Vagina (tissue), 2 donors: ENCODE measurements at places on chromosomes 6 and 20. TPM values are rescaled to one million over a fixed set of nuclear protein-coding genes. Genes with fewer than 3 reads are reported as not detected.

- DNase-seq: no peak
Measured at GRCh38 chr6:81450180-81450579, 302.3 kb downstream of the TENT5A start.

DNA sequence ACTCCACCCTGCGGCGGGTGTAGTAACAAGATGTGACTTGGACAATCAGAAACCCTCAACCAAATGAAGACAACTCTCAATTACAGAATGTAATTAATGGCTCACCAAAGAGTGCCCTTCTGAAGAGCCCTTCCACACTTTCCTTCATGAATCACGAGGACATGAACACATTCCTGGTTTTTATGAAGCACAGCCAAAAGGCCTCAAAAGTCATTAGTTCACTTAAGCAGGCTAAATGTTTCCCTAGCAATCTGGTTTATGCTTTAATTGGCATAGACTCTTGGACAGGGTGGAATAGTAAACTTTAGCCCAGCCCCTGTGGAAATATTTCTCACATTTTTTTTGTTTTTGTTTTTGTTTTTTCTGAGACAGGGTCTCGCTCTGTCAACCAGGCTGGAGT lies 20.5 kb downstream of the CPNE5 start:
- DNase-seq: no peak

NKX2-2 gene
- not detected for total RNA-seq

LGSN gene
- total RNA-seq: not detected

- no peak for DNase-seq
Measured at GRCh38 chr20:61295249-61295648, 43.2 kb downstream of the CDH4 start.

DNA sequence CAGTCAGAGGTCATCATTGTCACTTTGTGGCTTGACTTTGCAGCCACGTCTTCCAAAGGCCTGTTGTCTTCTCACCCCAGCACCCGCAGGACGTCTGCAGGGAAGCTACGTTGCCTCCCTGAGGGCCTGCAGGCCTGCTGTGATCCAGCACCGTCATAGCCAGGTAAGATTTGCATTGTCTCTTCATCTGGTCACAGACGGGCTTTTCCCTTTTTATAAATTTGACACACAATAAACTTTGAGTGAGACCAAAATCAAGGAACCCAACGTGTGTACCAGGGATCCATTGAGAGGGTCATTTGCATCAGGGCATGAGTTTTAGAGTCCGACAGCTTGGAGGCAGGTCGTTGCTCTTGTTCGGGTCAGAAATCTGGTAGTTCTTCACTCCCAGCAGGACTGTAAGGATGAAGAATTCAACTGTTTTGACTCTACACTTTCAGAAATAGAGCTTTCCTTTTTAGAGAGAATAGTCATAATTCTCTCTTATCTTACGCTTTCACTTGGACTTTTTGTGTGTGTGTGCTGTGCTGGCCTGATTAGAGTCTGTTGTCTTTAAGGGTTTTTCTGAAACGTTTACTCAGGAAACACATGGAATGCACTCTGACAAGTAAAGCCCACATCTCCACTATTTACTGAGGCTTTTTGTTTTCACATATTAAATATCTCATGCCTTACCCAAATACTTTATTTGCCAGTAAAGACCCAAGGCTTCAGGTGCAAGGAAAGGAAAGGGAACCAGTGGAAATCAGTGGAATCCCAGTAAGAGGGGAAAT lies 177.2 kb upstream of the TAB2 start:
- no peak for DNase-seq

DNA sequence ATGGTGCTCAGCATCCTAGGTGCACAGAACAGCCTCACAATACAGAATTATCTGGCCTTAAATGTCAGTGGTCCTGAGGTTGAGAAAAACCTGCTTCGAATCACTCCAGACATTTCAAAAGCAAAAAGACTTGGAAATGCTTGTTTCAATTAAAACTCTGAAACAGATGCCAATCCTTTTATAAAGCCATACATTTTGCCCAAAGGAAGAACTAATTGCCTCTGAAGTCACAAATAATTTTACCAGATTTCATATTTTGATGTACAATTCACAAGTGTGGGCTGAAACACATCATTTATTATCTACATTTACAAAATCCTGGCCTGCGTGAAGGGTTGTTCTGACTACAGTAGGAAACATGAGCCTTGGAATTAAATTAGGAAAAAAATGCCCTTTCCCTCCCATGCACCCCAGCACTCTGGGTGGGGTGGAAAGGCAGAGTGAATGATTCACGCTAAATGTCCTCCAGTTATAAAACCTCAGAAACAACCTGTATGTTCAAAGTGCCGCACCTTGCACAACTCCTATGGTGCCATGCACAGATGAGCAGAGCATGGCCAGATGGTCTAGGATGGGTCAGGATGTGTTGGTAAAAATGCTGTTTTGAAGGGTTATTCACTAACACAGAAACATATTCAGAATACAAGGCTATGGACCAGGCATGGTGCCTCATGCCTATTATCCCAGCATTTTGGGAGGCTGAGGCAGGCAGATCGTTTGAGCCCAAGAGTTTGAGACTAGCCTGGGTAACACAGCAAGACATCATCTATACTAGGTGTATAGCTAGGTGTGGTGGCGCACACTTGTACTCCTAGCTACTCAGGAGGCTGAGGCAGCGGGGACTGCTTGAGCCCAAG lies 87.0 kb downstream of the ZMYND8 start:
- no peak for DNase-seq

MCHR2 gene
- not detected for total RNA-seq

DNA sequence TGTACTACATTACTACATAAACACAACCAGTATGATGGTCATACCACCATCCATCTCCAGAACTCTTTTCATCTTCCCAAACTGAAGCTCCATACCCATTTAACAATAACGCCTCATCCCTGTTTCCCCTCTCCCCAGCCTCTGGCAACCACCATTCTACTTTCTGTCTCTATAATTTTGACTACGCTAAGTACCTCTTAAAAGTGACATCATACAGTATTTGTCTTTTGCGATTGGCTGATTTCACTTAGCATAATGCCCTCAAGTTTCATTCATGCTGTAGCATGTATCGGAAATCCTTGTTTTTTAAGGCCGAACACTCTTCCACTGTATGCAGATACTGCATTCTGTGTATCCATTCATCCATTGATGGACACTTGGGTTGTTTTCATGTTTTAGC lies 29.7 kb downstream of the GABRR1 start:
- no peak for DNase-seq

DNA sequence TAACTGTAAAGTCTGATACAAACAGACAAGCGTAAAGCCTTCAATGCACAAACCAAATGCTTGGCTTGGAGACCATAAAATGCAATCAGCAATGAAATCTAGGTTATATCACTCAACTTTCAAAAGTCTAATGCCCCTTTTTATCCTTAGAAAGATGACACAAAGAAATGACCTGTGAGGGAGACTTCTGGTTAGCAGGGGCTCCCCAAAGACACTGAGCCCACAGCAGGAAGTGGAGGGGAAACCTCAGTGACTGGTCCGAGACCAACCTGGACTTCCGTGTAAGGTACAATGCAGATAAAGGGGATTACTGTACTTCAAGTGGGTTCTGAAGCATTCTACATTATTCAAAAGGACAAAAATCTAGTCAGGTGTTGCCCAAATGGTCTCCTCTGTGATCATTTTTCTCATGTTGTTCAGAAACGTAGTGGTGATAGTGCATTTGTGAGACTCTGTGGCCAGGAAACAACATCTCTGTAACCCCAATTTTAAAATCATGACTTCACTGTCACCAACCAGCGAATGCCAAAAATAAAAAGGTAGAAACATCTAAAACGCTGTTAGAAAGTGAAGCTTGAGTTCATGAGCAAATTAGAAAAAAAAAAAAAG lies 88.2 kb downstream of the HIVEP2 start:
- no peak for DNase-seq

PNPLA1 gene
- total RNA-seq: not detected

DDO gene
- not detected for total RNA-seq

DNA sequence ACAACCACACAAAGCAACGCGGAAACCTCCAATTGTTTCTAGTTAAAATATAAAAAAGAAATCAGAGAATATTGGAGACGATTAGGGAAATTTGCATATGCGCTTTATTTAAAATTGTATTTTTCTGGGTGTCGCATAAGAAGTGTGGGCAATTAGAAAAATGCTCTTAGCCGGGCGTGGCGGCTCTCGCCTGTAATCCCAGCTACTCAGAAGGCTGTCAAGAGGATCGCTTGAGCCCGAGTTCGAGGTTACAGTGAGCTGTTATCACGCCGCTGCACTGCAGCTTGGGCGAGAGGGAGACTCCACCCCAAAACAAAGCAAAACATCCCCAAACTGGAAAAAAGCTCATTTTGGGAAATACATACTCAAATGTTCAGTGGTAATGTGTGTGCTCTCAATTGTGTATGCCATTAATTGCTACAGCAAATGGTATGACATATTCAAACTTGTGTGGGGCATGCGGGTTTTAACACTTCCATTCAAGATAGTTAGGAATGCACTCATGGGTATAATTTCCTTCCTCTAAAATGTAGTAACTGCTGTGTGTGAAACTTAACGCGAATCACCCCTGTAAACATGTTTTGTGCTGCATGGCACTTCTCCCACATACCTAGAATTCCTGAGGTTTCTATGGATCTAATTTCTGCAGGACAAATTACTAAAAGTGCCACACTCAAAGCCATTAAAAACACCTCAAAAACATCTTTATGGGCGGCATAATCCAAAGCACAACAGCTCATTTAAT lies 54.7 kb upstream of the HFE start:
- DNase-seq: no peak

GRCh38 chr20:12051206-12052163 lies 133.8 kb downstream of the BTBD3 start:
- peak; percentile 52 for DNase-seq

GRCh38 chr20:49701241-49701790 lies 12.4 kb downstream of the B4GALT5 start:
- DNase-seq: no peak

- no peak for DNase-seq
Measured at GRCh38 chr6:108606250-108606690, 45.6 kb downstream of the FOXO3 start.

DNA sequence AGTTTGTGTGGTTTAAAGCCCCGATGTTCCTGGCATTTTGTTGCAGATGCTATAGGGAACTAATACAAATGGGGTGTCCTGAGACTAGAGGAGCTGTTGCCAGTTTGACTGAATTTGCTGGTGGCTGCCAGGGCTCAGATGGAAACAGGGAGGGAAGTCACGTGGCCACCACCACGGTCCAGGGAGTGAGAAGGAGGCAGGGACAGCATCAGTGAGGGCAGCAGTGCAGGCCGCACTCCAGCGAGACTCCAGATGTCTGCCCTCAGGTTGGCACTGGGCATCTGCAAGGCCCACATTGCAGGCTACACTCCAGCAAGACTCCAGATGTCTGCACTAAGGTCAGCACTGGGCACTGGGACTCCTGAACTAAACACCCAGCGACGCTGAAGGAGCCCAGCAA lies 86.2 kb downstream of the RAMACL start:
- no peak for DNase-seq

- DNase-seq: no peak
Measured at GRCh38 chr6:24763578-24763977, 11.2 kb upstream of the GMNN start.

DNA sequence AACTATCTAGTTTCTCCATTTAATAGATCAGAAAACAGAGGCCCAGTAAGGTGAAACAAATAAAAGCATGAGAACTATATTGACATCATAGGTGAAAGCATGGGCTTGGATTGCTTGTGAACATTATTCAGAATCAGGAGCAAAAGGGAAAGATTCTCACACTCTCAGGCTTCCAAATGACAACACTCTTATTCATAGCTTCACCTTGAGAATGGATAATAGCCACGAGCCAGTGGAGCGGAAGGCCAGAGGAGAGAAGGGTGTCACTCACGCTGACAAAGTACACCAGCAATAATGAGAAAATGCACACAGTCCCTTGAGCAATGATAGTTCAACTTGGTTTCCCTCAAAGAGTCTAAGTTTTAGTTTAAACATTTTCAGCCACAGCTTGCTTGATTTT lies 339.0 kb downstream of the TPBG start:
- no peak for DNase-seq

ERVFRD-1 gene
- 0.25 TPM for total RNA-seq

GRCh38 chr6:33416386-33417127 lies 1.4 kb downstream of the CUTA start:
- DNase-seq: no peak

BACH2 gene
- 6.4 TPM for total RNA-seq

FAM83D gene
- total RNA-seq: 20.4 TPM

CASS4 gene
- total RNA-seq: 0.74 TPM

KIF6 gene
- not detected for total RNA-seq

DDX43 gene
- total RNA-seq: 0.49 TPM

DNA sequence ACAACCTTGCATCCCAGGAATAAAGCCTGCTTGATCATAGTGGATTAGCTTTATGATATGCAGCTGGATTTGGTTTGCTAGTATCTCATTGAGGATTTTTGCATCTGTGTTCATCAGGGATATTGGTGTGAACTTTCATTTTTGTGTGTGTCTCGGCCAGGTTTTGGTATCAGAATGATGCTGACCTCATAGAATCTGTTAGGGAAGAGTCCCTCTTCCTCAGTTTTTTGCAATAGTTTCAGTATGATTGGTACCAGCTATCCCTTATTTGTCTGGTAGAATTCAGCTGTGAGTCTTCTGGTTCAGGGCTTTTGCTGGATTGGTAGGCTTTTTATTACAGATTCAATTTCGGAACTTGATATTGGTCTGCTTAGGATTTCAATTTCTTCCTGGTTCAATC lies 132.5 kb downstream of the ZFAND3 start:
- no peak for DNase-seq

DNA sequence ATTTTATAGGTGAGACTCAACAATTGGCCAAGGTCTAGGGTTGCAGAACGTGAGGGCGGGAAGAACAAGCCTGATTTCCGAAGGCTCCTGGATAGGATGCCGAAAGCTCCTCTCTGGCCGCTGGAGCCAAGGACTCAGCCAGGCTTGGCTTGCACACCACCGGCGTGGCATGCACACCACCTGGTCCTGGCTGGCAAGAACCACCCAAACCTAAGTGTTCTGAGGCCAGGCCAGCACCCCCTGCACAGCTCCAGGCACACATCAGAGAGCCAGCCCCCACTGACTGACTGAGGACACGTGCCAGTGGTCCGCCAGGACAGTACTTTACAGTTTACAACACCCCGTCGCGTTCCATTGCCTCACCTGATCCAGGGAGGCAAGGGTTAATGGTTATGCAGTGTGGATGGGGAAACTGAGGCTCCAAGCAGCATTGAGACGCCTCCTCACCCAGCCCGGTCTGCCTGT lies 414 bp downstream of the TGM2 start:
- DNase-seq: no peak
